Activated T-helper 2 cell treated with anti-CD3 and anti-CD28 coated beads, Interferon-gamma antibody, Interleukin-2, Interleukin-4, amounts not matched to agents 10 μg/mL and 5 μg/mL and 100 μg/mL, durations not matched to agents 14 hours and 24 hours and 36 hours (primary cell): ENCODE measurements at places on chromosomes 5 and 9.

- no peak for DNase-seq
These were observed 64.9 kb downstream of the DTWD2 start for GRCh38 chr5:118923295-118924005.

DNA sequence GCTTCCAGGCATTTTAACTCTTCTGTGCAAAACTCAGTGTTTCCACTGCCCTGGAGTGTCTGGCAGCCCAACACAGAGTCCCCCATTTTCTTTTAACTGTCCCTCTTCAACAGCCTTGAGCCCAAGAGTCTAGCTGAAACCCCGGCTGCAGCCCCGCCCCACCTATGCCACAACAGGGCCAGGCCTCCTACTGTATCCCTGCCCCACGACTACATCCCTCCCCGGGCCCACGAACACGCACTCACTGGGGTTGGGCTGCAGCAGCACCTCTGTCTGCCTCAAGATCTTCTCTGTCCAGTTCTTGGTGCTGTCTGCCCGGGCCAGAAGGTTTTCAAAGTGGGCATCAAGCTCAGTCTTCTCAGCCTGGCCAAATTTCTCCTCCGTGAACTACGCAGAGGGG lies 6.1 kb downstream of the SH3GLB2 start:
- DNase-seq, result no peak

DNA sequence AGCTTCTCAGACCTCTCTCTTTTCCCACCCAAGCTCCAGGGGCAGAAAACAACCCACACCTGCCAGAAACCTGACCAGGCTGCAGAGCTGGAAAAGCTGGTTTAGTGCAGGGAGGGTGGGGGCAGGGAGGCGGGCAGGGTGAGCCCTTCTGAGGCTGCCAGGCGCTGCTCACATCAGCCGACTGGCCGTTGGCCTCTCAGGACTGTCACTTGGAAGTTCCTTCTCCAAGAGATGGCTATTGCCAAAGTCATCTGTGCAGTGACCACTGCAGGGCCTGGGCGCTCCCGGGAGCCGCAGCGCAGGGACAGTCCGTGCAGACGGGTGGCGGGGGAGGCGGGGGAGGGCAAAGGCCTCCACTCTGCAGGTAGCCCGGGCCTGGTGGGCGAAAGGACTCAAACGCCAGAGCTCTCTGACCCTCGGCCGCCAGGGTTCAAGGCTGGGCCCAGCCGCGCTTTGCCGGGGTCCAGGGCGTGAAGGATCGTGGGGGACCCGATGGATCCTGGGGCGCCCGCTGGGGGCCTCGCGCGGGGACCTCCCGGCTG lies 205.0 kb upstream of the IER5L start:
- DNase-seq, result no peak

DNA sequence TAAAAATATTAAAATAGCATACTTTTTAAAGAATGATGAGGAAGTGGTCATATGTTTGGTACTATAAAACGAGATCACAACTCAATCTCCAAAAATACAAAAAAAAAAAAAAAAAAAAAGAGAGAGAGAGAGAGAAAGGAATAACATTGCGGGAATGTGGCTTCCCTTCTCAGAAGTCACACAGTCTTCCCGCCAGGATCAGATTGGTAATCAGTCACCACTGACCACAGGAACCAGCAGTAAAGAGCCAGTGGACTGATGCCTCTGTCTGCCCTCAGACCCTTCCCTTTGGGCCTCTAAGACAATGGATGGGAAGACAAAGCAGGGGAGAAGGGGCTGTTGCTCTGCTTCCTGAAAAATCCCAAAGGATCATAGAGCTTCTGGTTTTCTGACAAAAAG lies 104.9 kb downstream of the KLHL3 start:
- no peak for DNase-seq

DNA sequence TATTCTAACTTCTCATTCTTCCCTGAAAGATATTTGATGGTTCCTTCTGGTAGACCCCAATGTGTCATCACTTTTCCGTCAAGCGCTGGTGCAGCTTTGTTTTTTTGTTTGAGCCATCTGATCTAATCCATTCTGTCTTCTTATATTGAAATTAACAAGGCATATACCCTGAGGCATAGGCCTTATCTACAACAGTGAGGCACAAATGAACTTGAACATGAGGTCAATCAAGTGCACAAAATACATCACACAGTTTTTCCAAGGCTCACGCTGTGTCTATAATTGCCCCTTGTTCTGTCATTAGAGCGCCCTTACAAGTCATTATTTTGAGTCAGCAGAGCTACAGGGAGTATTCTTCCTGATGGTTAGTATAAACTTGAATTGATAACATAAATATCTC lies 406.6 kb downstream of the MAT2B start:
- no peak for DNase-seq

DNA sequence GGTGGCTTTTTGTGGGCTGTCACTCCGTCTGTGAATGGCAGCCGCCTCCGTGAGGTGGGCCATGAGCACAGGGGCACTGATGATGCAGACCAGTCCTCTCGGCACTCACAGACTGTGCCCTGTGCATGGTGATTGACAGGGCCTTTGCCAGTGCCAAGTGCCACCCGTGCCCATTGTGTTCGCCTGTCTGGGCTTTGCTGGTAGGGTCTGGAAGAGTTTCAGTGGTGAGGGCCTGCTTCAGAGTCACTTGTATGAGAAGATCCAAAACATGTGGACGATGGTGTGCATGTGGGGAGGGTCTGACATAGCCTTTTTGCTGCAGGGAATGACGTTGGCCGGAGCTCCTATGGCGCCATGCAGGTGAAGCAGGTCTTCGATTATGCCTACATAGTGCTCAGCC lies 34.9 kb downstream of the TENT4A start:
- DNase-seq, result no peak

DNA sequence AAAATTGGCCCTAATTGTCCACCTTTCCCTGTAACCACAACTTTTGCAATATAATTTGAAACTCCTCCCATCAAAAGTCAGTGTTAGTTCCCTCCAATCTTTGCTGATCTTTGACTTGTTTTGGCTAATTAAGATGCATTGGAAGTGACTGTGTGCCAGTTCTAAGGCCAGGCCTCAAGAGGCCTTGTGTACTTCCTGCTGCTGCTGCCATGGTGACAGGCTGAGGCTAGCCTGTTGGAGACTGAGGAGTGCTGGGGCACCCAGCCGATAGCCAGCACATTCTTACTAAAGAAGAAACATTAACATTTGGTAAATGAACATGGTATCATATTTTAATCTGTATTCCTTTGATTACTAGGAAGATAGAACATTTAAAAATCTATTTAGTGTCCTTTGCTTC lies 86.5 kb downstream of the SREK1 start:
- no peak for DNase-seq

DNA sequence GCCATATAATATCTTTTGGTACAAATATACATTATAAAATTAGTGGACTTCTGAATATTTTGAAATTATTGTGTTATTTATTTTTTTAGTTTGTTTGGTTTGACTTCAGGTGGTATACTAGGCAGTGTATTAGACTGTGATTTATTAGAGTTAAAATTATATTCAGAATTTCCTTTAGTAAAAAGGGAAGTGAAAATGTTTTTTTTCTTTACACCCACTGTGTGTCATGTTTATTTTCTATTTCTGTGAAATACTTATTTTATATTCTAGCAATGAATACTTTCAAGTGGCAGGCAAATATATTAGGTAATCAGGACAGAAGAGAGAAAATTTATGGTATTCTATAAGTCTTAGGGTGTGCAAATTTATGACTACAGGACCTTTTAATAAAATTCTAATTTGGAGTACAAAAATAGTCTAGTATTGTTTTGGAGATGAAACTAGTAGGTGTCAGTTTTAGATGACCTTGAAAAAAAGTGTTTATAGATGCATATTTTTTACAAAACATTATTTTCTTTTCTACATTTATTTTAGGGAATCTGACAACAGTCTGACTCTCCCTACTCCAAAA lies 8.8 kb downstream of the CSNK1G3 start:
- DNase-seq, result no peak

DNA sequence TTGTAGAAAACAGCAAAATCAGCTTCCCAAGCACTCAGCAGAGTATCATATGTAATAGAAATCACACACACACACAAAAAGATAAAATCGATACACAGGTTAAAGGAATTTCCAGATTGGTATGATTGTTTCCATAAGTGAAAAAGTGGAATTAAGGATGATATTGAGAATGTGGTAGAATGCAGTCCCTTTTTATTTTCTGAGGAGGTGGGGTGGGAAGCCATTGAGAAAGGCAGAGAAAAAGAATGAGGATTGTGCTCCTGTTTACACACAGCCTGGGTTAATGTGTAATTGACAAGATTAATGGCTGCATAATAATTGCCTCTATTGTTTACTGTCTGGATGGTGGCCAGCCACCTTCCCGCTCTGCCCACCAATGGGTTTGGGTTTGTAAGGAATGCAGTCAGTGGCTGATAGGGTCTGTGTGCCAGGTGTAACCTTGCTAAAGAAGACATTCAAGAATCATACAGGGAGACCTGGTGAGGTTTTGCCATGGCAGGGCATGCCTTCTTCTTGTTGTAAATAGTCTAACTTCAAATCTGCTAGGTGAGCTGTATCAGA lies 177.2 kb upstream of the MAP3K1 start:
- DNase-seq, result no peak

DNA sequence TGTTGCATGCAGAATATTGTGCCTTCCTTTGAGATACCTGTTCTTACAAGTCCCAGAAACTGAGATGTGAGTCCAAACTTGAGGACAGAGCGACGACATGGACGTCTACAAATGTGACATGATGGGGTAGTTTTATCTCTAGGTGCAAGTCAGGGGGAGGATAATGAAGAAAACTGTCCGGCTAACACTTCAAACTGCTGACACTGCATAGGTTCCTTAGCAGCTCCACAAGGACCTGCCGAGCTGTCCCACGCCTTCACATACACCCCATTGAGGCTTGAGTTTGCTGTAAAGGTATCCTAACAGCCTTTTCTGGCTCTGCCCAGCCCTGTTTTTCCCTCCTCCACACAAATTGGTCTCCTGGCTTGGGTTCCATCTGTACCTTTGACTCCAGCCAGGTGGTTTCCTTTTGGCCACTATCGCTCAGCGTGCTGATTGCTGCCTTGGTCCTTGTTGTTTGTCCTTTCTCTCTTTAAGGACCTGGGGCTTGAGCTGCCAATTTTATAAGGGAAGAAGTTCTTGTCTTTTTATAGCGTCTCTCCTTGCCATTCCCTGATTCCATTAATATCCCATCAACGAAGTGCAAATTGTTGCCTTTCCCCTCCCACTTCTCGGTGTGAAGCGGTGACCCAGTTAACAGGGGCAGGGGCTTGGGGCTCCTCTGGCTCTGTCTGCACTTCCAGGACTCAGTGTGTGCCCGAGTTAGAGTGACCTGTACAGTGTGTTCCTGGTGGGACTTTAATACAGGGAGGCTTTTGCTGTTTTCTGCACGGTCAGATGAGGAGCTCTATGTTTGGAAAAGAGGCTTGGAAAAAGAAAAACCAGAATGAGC lies 100.3 kb downstream of the PCSK1 start:
- DNase-seq, result no peak

DNA sequence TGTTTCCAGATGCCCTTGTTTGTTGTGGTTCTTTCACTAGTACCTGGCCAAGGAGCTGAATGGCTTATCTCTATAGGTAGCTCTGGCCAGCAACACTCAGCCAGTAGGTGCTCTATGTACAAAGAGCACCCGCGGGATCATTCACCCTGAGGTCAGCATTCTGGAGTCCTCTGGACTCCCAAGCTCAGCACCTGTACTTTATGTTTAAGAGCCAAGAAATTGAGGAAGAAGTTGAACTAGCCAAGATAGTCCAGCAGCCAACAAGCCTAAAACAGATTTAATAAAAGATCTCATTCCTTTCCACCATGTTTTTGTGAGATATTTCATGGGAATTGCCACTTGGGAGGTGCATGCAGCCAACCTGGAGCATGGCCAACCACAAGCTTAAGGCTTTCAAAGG lies 242.6 kb upstream of the PAPPA start:
- DNase-seq, result no peak

DNA sequence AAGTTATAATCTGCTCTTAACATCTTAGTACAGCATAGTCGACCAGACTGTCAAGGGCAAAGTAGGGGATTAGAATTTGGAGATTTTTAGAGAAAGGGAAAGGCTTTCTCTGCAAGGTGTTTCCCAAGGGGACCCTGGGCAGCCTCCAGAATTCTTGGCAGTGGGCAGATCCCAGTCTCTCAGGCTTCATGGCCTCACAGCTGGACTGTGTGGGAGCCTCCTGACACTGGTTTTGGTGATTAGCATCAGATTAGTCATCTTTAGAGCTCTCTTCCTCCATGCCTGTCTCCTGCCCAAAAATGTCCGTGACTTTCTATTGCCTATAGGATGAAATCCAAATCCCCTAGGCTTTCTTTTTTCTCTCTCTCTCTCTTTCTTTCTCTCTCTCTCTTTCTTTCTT lies 370.7 kb downstream of the ZSWIM6 start:
- no peak for DNase-seq

DNA sequence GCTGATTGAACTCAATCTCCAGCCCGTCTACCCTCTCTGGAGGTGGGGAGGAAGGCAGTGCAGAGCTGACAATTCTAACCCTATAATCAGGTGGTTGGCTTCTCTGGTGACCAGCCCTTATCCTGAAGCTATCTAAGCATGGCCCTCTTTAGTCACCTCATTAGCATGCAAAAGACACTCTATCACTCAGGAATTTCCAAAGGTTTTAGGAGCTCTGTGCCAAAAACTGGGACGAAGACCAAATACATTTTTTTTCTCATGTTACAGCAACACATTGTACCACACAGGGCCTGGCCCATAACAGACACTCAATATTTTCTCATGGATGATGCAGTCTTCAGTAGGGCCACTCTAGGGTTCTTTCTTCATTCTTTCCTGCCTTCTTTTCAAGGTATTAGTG lies 118.8 kb upstream of the VLDLR start:
- no peak for DNase-seq

DNA sequence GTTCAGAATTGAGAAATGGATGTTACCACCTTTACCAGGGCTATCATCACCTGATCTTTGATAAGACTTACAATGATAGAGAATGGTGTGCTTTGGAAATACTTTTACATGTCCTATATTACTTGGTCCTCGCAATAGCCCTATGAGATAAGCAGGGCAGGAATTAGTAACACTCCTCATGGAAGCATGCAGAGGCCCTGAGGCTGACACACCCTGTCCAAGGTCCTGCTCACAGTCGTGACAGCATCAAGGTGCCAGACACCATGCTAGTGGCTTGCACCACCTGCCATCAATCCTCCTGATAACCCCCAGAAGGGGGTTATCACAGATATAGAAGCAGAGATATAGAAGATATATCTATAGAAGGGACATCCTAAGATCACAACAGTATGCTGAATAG lies 216.8 kb upstream of the TBC1D2 start:
- no peak for DNase-seq

- DNase-seq, result no peak
These were observed 1.4 kb downstream of the MEF2C start for GRCh38 chr5:88881571-88881971.

- no peak for DNase-seq
These were observed 58.2 kb downstream of the RICTOR start for GRCh38 chr5:39015743-39016586.

DNA sequence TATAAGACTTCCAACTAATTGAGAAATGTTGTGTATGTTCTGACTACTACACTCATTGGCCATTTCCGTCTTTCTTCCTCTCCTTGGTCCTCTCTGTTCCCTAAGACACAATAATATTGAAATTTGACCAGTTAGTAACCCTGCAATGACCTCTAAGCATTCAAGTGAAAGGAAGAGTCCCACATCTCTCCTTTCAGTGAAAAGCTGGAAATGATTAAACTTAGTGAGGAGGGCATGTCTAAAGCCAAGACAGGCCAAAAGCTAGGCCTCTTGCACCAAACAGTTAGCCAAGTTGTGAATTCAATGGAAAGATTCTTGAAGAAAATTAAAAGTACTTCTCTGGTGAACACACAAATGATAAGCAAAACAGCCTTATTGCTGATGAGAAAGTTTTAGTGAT lies 122.5 kb downstream of the PRR16 start:
- DNase-seq, result no peak
